ENCODE measurements at places on chromosomes 13 and 19.

GRCh38 chr19:33719366-33720154 lies 77.1 kb upstream of the KCTD15 start:
- peak; percentile 32 for DNase-seq

- no peak for DNase-seq
Measured at GRCh38 chr13:83819156-83819555, 63.1 kb downstream of the SLITRK1 start.

DNA sequence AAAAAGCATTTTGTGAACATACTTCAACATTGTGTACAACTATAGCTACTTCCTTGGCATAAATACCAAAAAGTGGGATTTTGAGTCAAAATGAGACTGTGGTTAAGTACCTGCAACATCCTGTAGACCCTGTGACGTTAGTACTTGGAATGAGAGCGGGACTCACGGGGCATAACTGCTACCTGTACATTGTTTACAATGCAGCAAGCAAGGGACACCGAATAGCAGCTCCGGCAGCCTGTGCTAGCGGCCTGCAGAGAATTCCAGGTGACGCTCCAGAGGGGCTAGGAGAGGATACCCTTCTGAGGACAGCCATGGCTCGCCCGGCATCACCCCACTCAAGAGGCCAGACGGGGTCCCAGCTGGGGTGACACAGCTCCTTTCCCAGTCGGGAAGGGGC lies 824 bp upstream of the ZNF331 start:
- no peak for DNase-seq

GRCh38 chr19:4140237-4140711 lies 13.2 kb upstream of the CREB3L3 start:
- DNase-seq = peak; percentile 72

- DNase-seq = no peak
Measured at GRCh38 chr13:42485272-42485671, 88.7 kb upstream of the TNFSF11 start.

- no peak for DNase-seq
Measured at GRCh38 chr13:95833126-95833525, 156.2 kb downstream of the DNAJC3 start.

- DNase-seq = no peak
Measured at GRCh38 chr13:79932556-79932955, 408.4 kb downstream of the SPRY2 start.

- DNase-seq = no peak
Measured at GRCh38 chr13:45615501-45616101, at the start of gene ERICH6B. Gene ERICH6B (minus strand): TSS chr13:45615739. CDS start chr13:45597005, 18,734 bp downstream.

- peak; percentile 84 for DNase-seq
Measured at GRCh38 chr19:6739390-6739882, at the start of gene TRIP10. Gene TRIP10 (plus strand): TSS chr19:6739680. CDS start chr19:6739762, 82 bp downstream.

DNA sequence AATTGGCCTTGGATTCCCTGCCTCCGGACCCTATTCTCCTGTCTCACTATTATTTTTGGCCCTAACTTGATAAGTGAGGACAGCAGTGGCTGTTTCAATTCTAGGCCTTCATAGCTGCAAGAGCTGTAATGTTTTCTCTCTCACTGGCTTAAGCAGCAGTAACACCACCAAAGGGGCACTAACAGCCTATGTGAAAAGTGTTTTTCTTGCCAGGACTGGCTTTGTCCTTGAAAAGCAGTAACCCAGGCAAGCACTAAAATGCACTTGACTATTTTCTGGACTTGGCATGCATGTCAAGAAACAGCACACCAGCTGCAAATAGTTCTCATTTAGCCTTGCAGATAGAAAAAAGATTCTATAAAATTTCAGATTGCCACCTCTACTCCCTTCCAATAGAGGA lies 9.3 kb upstream of the FBXL3 start:
- no peak for DNase-seq

DNA sequence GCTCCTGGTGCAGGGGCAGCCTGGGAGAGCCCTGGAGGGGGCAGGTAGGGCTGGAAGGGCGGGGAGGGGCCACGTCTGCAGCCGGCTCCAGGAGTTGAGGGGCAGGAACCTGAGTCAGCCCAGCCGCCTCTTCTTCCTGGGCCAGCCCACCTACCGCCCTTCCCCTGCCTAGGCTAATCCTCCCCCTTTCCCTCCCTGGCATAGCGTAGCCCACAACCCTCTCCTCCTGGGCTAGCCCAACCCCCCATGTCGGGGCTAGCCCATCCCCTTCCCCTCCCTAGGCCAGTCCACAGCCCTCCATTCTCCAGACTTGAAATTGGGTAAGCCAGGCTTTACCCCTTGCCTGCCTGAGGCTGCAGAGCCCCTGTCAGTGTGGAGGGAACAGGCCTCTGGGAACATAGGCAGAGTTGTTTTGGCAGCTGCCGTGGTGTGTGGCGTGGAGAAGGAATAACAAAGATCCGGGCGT lies 20.6 kb upstream of the WDR18 start:
- no peak for DNase-seq

- no peak for DNase-seq
Measured at GRCh38 chr19:46766569-46767317, 20.5 kb upstream of the STRN4 start.

DNA sequence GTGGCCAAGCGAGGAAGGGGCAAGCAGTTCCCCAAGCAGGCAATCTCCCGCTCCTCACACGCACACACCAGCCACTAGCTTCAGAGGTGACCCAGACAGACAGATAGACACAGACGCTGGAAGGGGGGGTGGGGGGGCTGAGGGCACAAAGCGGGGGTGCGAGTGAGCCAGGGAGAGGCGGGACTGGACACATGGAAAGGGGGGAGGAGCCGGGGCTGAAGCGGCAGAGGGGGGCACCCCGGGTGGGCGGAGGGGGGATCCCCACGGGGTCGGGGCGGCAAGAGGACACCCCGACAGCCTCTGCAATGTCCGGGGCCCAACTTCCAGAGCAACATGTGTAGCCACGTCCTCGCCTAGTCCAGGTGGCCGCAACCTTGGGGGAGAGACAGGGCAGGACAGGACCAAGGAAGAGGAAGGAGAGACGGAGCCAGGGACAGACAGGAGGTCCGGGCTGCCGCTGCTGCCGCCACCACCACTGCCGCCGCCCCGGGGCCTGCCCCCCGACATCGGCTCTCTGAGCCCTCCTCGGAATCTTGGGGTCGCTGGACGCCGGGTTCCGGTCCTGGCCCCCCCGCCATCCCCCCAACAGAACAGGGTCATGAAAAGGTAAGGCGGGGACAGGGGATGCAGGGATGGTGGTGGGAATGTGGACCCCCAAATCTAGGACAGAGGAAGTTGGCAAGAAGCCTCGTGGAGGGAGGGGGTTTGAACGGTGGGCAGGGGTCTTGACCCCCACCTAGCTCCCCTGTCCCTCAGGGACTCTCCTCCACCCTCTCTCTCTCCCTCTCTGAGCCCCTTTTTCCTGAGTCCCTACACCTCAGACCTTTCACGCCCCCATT lies 1.1 kb downstream of the GRIN2D start:
- no peak for DNase-seq

DNA sequence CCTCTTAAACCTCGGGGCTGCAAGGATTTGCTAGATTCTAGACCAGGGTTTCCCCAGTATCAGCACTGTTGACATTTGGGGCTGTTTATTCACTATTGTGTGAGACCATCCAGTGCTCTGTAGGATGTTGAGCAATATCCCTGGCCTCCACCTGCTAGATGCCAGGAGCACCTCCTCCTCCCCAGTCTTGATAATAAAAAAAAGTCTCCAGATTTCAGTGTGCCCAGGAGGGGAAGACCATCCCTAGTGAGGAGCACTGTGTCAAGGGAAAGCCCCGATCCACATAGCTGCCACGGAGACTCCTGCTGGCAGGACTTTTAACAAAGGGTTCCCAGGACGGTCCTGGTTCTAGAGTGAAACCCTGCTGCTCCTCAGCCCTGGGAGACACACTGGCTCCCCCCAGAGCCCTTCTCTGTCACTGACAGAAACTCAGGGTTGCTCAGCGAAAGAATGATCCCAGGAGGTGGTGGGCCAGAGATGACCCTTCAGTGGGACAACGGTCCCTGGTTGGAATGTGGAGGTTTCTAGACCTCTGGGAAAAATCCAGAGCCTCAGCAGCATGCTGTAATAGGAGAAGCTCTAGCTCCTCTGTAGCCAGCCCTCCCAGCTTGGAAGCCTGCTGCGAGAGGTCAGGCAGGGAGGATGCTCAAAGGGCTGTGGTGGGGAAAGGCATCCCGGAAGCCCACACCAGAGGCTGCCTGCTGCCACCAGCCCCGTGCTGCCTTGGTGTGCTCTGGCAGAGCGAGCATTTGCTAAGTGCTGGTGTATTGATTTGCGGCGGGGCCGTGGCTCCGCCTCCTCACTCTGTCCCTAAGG lies 20.3 kb downstream of the LYL1 start:
- no peak for DNase-seq

DNA sequence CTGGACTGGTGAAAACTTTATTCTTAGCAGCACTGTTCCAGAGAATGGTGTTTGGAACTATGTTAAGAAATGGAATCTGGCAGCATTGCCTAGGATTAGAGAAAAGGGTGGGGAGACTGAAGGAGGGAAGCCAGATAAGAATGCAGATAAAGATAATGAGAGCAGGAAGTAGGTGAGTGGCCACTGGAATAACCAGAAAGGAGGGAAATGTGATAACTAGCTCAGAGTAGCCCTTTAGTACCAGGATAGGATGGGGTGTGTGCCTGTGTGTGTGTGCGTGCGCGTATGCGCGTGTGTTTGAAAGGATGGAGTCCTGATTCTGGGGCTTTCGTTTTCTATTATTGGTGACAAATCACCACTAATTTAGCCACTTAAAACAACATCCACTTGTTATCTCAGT lies 33.4 kb upstream of the FRY start:
- DNase-seq = no peak

- no peak for DNase-seq
Measured at GRCh38 chr19:34925278-34925855, 1.3 kb upstream of the ZNF30 start.

GRCh38 chr13:50241479-50241878 lies 226.2 kb downstream of the KCNRG start:
- DNase-seq = no peak

All from cerebellum (tissue), 4 donors.